ENCODE measurements at places on chromosomes 1 and 21. TPM values are rescaled to one million over a fixed set of nuclear protein-coding genes. Genes with fewer than 3 reads are reported as not detected.

KDM5B gene
- 118 TPM for total RNA-seq

OVAAL gene
- total RNA-seq, result not detected

SLC35F3 gene
- total RNA-seq, result 0.72 TPM

RBP7 gene
- 6.2 TPM for total RNA-seq

CCDC24 gene
- total RNA-seq, result 3.2 TPM

TMEM82 gene
- not detected for total RNA-seq

- DNase-seq, result no peak
These were observed 27.8 kb downstream of the CBR1 start for GRCh38 chr21:36097427-36098181.

GRCh38 chr1:205124726-205125125 is 2.9 kb upstream of the RBBP5 start:
- no peak for DNase-seq

- DNase-seq, result no peak
These were observed 21.5 kb downstream of the NPHP4 start for GRCh38 chr1:5970610-5971273.

DNA sequence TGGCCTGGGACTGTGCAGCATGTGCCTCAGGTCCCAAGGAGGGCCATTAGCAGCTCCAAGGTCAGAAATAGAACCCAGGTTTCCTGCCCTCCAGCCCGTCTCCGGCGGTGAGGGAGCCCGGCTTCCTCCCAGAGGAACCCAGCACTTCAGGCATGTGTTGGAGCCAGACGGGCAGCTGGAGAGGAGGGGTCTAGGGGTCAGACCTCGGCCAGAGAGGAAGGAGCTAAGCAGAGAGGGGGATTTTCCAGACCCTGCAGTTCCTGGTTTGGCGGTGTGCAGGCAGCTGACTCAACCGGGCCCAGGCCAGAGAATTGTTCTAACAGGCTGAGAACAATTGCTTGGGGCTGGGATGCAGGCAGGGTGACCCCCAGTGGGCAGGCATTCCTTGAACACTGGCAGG is 37.1 kb downstream of the HSPG2 start:
- peak; percentile 43 for DNase-seq

- no peak for DNase-seq
These were observed 19.0 kb downstream of the DHRS3 start for GRCh38 chr1:12598974-12599373.

DNA sequence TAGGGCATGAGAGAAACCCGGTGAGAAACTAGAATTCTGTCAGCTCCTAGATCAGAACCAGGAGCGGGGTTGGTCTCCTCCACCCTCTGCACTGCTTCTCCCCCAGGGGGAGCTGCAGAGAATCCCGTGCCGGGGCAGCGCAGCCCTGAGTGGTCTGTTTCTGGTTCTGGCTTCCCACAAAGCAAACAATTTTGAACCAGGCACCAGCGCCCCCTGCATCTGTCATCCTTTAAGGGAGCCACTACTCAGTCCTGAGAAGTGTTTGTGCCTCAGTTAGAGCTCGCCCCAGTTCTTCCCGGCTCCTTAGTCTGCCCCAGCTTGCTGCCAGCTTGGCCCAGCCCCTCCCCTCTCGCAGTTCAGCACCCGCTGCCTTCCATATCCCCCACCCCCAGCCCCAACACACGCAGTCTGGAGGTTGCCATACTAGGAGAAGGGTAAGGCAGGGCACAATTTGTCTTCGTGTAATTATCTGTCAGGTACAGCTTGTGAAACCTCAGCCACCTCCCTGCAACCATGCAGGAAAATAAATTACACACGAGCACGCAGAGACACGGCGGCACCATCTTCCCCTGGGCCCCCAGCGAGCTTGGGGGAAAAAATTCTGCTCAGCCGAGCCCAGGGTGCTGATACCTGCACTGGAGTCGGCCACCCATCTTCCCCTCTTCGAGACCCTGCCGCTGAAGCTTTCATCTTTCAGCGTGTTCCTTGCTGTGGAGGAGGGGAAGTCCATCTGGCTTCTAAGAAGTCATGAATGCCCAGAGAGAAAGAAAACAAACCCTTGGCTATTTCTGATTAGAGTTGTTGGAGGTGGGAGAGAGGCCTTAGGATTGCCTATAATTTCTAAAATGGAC is 62.6 kb upstream of the CD1D start:
- DNase-seq, result peak; percentile 53

GRCh38 chr1:203858975-203859374 is 2.4 kb upstream of the SNRPE start:
- no peak for DNase-seq

GRCh38 chr1:232598133-232598532 is 31.8 kb downstream of the SIPA1L2 start:
- no peak for DNase-seq

DNA sequence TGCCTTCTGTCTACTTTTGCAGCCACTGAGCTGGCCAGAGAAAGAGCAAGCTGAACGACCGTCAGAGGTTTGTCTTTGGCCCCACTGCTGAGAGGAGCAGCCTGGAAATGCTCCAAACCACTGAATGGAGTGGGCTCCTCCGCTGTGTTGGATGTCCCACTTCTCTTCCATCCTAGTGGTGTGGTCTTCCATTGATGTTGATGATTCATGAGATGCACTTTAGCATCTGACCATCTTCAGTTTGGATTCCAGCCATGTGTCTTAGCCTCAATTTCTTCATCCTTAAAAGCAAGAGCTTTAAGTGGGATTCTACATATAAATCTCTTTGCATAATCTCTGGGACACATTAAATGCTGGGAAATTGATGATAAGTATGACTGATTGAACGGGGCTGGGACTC is 276.9 kb downstream of the SIPA1L2 start:
- DNase-seq, result no peak

GRCh38 chr1:20271498-20272400 is 18.9 kb upstream of the VWA5B1 start:
- no peak for DNase-seq

DNA sequence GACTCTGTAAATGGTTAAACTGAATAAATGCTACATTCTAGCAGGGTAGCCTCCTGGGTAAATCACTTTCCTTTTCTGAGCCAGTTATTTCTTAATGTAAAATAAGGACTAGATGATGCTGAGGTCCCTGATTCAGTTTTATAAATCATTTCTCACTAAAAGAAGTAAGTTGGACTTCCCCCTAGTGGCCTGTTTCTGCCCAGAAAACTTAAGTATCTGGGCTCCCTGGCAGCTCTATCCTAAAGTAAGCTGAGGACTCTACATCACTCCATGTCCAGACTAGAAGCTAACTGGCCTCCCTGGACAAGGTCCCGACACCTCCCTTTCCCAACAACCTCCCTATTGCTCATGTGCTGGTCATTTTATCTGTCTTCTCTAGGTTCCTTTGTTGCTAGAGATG is 3.0 kb downstream of the GPN2 start:
- DNase-seq, result peak; percentile 31

- DNase-seq, result no peak
These were observed 62.8 kb upstream of the NGF start for GRCh38 chr1:115400891-115401290.

DNA sequence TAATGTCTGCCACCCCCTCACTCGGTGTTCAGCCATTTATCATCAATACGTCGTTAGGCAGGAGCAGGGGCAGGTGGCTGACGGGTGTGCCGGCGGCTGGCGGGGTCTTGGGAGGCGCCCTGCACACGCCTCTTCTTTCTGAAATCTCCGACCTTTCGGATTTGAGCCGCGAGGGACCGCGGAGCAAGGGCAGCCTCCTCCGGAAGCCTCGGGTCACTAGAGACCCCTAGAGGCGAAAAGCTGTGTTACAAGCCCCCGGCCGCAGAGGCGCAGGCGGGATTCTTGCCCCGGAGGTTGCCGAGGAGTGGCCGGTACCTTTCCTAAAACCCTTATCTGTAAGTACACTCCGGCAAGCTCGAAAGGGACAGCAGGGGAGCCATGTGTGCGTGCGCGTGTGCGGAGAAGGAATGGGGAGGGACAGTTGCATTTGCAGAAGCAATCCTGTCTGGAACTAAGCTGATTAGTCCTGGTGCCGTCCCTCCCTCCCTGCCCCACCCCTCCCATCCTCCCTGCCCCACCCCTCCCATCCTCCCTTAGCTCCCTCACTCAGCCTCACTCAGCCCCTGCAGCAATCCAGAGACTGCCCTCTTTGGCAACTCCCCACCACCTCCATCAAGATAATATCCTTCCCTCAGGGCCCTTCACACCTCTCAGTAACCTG is 11.0 kb downstream of the BRINP2 start:
- peak; percentile 81 for DNase-seq

DNA sequence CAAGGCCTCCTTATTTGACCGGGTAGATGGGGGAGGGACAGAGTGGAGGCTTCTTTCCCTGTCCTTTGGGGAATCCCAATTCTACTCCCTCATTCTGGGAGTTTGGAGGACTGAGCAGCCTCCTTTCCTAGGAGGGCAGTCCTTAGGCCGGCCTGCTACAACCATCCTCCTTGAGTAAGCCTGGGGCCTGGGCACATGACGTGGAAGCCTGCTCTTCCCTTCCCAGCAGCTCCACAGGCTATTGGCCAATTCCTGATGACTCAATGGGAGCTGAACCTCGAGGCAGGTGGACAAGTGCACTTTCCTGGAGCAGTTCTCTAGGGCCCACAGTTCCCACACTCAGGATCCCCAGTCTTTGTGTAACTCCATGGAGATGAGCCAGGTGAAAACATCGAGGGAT is 3.1 kb downstream of the KCNA10 start:
- DNase-seq, result no peak

DNA sequence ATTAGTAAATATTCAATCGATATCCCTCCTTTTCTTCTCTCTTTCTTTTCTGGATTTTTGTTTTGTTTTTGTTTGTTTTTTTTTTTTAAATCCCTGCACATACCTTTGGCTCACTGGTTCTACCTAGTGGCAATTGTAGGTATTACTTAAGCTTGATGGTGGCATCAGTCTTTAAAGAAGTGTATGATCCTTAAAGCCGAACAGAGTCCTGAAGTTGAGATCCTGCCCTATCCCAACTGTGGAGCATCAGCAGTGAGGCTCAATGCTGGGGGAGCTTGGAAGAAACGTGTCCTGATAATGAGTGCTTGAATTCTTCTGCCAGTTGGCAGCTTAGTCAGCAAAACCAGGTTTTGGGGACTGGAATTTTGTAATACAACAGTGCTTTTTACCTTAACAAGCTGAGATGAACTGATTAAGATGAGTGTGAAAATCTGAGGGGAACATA is 60.8 kb downstream of the FASLG start:
- DNase-seq, result peak; percentile 43

DNA sequence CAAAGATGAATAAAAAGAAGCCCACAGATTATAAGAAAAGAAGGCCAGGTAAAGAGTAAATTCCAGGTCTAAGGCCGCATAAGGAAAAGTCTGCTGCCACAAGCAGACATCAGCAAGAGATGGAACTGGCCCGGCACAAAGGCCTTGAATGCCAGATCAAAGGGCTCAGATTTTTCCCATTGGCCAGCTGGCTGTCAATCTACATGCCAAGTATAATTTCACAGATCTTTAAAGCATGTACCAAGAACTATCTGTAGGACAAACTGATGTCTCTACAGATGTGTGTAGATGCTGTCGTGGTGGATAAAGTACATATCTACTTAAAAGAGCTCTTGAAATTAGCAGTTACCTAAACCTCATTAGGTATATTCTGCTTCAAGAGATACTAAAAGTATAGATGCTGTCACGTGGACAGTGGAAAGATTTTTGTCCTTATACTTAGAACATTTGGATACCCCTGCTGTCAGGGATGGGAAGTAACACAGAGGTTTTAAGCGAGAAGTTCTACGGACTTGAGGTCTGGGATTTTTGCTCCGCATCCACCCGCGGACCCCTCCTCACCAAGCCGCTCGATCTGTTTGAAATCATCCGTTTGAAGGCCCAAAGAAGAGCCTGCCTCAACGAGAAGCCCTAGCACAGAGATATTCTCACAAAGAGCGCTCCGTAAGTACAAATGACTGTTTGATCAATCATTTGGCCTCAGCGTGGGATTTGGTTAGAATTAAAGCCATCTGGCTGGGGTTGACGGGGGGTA is 10.1 kb downstream of the GLIS1 start:
- no peak for DNase-seq

- no peak for DNase-seq
These were observed 13.6 kb upstream of the DDX59 start for GRCh38 chr1:200683298-200683697.

DNA sequence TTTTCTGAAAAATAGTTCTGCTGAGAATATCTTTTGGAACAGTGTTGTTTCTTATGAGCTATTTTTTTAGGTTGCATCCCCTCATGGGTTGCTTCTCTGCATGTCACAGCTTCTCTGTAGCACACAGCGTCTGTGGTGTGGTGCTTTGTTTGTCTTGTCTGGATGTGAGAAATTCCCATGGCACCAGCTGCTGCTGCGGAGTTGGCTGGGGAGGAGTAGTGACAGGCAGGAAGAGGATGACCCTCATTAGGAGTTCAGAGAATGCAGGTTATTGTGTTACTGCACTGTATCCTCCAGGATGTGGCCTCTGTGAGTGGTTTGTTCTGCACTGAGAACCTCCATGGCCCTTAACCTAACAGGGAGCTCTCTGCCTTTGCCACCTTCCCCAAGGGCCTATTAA is 64.8 kb downstream of the TSEN15 start:
- DNase-seq, result peak; percentile 62

DNA sequence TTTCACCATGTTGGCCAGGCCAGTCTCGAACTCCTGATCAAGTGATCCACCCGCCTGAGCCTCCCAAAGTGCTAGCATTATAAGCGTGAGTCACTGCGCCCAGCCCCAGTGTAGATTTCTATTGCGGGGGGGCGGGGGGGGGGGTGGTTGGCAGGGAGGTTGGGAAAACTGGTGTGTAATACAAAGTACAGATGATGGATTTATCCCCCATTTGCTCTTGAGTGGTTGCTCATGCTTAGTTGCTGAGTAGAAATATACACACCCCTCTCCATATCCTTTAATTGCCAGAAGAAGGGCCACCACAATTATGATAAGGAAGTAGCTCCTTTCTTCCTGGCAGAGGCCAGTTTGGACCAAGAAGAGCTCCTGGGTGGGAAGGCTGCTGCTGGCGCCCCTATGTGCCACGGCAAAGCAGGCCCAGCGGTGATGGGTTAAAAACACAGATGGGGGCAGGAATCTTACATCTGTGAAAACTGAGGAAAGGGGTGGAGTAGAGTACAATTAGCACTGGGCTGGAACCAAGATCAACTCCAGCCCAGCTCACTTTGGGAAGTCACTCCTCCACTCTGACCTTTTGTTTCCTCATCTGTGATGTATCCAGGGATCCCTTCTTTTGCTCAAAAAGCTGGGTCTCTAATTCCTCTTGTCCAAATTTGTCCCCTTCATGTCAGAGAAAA is 55.2 kb downstream of the MRPL37 start:
- no peak for DNase-seq

DNA sequence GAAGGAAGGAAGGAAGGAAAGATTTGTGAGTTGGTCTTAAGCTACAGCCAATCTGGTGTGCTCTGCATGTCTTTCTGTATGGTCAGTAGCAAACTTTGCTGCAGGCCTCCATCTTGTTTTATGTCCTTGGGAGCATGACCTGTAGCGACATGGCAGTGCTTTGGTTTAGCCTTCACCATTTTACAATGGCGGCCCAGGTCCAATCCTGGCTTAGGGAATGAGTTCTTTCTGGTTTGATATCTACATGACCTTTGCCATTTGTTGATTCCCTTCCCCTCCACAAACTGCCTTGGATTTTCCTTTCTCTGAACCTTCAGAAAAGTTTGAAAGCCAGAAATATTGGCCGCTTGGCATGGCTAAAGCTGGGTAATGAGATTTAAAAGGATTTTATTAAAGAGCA is 30.5 kb upstream of the TSPEAR start:
- no peak for DNase-seq

- no peak for DNase-seq
These were observed 29.8 kb downstream of the RASSF5 start for GRCh38 chr1:206537141-206537540.

All from tongue (tissue), 3 donors.